ENCODE measurements at places on chromosomes 2 and 18.

DNA sequence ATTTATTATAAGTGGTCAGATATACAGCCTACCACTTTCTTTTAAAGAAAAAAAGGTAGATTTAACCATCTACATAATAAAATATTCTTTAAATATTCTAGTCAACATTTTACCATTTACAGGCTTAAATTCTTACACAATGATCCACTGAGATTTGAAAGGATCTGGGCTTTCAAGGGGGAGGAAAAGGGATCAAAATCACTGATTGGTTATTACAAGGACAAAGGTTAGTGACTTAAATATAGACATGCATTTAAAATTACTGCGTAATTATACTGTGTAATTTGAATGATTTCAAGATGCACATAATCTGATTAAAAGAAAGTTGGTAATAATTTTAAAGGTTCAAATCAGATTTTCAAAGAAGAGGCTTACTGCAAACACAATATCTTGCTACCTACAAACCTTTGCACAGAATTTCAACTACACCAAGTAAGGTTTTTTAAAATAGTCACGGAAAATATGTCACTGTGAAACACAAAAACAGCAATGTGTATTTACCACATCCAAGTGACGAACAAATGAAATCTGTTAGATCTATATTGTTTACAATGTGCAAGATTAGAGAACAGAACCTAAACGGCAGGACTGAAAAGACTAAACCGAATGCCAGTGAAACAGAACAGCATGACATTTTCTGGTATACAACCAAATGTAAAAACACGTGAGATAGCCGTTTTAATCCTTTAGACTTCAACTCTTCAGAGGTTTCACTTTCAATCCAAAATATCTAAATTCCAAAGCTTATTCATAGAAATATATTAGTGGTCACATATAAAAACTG, 40.8 kb downstream of the RTN4 start:
- DNase-seq = no peak

DNA sequence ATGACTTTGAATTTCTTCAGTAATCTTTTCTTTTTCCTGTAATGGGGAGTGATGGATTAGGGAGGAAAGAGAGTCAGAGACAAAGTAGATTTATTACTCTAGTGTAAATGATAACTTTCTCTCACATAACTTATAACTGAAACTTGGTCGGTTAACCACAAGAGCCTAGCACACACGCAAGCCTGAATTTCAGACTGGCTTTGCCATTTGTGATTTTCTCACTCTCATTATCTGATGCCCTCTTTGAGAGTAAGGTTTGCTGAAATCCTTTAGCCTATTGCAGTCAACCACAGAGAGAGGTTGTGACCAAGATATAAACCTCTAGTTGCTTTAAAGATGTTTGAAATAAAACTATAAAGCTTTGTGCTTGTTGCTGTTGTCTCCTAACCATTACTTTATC, 117.9 kb upstream of the NETO1 start:
- no peak for DNase-seq

- DNase-seq = peak; percentile 79
Measured at GRCh38 chr2:200677721-200678532, 92.1 kb downstream of the AOX1 start.

DNA sequence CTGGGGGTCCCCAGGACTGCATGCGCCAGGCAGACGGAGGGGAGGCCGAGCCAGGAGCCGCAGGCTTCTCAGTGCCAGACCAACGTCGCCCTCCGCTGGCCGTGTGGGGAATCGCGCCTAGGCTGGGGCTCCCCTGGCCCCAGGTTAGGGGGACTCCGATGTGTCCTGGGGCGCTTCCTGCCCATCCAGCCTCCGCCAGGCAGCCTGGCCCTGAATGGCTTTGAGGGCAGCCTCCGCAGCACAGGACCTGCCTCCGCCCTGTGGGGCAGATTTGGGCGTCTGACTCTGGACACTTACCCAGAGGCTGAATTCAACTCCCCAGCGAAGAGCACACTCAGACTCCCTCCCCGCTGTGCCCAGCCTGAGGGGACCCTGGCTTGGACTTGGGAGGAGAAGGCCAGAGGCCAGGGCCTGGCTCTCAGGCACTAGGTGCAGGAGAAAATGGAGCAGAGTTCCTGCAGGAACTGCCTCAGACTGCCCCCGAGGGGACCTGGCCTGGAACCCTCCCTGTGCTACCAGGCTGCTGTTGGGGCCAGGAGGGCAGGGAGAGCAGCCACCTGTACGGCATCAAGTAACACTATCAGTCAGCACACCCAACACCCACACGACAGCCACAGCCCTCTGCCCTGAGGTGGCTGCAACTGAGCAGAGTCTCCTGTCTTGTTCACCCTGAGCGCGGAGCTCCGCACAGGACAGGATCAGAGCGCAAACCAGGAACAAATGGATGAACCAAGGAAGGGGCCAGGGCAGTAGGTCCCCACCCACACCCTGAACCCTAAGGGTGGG, 597 bp upstream of the TEKT4 start:
- no peak for DNase-seq

- DNase-seq = no peak
Measured at GRCh38 chr2:234305846-234306245, 191.0 kb downstream of the ARL4C start.

GRCh38 chr2:159126432-159127022, 158.1 kb downstream of the TANC1 start:
- DNase-seq = peak; percentile 99

DNA sequence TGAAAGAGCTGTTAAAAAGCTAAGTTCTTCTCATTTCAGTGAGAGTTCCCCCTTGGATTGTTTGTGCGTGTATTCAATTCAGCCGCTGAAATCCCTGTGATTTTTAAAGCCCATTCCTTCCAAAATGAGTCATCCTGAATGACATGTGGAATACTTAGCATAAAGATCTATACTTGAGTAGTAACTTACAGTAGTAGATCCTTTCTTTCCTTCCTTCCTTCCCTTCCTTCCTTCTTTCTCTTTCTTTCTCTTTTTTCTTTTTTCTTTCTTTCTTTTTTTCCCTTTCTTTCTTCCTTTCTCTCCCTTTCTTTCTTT, 18.2 kb upstream of the SOX11 start:
- DNase-seq = no peak

GRCh38 chr2:41621095-41621494, 426.7 kb upstream of the PKDCC start:
- no peak for DNase-seq

- peak; percentile 42 for DNase-seq
Measured at GRCh38 chr2:69950241-69950640, 11.2 kb downstream of the ASPRV1 start.

GRCh38 chr2:41922177-41922576, 125.6 kb upstream of the PKDCC start:
- peak; percentile 97 for DNase-seq

DNA sequence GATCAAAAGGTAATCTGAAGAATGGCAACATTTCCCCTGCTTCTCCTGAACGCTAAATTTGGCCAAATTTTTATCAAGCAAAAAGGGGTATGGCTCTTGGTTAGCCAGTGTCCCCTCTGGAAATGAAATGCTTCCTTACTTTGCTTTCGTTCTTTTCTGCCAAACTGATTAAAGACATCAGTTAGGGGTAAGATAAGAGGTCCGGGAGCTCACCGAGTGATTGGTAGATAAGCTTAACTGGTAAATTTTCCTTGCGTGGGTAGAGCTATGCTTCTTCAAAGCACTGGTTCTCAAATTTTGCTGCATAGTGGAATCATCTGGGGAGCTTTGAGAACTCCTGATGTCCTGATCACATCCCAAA, 62.7 kb upstream of the MAPRE2 start:
- no peak for DNase-seq

DNA sequence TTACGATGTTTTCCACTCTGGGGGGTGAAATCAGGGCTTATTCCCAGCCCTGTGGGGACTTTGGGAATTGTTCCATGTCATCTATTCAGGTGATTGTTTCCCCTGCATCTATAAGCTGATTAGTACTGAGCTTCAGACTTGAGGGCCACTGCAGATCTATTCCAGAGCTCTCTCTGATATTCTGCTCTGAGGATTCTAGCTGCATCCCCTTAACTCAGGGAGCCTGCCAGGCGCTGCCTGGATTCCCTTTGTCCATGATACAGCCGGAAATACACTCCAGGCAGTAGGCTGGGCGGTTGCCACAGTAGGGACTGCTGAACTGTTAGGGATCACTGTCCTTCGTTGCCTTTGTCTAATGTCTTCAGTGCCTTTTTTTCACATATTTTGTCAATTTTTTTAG, 31.3 kb downstream of the PTRHD1 start:
- no peak for DNase-seq

GRCh38 chr2:181411105-181411849, 45.9 kb upstream of the ITGA4 start:
- DNase-seq = peak; percentile 37

DNA sequence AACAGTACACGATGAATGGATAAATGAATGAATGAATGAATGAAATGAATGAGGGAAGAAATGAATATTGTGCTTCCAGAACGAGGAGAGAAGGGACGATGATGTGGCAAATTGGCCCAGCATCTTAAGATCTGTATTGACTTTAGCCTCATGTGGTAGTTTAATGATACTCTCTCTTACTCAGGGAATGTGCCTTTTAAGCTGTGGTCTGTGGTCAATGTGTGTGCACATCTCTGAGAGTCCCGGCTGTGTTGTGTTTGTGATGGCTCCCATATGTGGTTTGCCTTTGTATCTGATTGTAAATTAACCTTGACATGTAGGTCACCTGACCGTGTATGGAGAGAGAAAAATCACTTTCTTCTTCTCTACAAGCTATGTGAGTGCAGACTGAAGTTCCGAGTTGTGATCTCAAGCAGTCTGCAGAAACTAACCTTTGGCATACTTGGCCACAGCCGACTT, 91.2 kb downstream of the NEDD4L start:
- peak; percentile 89 for DNase-seq

- DNase-seq = no peak
Measured at GRCh38 chr18:10332452-10332851, 122.0 kb upstream of the APCDD1 start.

GRCh38 chr2:214724741-214725140, 84.7 kb downstream of the BARD1 start:
- DNase-seq = no peak

DNA sequence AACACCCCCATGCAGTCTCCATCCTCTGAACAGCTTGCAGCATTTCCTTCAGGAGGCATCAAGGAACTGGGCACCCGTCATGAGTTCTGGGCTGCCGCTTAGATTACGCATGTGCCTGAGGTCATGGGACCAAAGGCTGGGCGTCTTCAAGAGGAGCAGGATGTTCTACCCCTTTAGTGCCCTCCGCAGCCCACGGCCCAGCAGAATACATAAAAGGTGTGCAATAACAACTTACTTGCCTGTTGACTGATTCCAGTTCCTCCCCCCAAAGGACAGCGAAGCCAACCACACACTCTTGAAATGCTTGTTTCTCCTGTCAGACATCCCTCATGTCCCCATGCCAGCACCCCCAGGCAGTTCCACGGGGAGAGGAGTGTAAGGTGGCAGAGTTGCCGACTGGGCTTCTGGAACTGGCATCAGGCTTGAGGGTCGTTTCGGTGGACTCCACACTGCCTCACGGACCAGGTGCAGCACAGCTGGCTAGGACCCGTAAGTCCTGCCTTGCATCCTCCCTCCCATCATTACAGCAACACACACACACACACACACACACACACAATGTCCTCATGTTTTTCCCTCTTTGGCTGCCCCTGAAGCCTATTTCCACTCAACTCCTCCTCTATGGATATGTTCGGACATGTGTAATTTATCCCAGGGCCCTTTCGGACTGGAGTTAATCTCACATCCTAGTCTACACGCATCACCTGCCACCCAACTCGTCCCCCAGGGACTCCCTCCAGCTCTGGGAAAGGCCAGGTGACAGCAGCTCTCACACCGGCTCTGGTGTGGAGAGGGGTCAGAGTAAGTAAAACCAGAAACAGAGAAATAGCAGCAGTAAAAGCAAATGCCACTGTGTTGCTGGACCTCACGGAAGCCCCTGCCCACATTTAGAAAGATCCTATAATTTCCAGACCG, 200.7 kb downstream of the BCL11A start:
- DNase-seq = no peak

- DNase-seq = no peak
Measured at GRCh38 chr18:49444581-49444980, 15.9 kb downstream of the DYM start.

DNA sequence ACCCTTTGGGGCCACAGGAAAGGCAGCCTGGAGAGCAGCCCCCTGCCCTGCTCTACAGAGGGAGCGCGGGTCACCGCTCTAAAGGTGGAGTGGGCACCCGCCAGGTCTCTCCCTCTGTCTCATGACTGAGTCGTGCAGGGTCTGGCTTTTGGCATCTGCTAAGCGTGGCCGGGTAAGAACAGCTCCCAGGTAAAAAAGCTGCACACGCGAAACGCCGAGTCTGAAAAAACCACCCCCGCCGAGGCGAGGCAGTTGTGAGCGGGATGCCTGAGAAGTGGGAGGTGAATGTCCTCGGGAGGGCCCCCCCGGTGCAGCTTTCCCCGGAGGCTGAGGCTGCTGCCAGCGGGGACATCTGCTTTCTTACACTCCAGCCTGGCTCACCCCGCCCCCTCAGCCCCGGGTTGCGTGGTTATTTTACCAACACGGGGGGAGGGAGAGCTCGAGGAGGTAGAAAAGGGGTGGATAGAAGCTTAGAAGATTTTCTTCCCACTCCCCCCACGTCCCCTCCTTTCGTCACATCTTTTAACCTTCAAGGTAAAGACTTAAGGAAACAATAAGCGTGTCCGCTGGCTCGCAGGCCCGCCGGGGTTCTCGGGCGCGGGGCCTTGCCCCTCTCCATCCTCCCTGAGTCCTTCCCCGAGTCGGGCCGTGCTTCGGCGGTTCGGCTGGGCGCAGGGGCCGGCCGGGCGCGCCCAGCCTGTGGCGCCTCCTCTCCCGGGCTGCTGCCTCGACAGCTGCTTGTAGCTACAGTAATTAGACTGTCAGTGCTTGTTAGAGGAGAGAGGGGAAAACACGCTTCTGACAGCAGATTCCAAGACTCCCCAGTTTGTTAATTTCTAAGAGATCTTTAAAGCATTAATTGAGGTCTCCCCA, 70.6 kb upstream of the PSMD14 start:
- peak; percentile 42 for DNase-seq

DNA sequence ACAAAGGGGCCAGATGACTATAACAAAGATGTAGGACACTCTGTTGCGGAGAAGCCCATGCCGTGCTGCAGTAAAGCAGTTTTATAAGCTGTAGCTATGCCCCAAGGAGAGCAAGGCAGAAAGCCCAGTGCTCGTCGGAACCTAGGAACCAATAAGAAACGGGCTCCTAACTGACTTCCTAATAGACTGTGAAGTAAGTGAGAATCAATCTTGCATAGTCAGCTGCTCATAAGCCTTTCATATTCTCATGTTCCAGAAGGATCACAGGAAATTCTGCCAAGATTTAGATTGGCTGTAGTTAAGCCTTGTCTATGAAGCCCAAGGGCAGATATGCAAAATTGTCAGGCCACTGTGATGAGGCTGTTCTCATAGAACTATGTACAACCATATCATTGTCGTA, 98.4 kb downstream of the RTTN start:
- no peak for DNase-seq

GRCh38 chr2:75503048-75503607, 57.6 kb downstream of the EVA1A start:
- DNase-seq = peak; percentile 61

- no peak for DNase-seq
Measured at GRCh38 chr18:63799189-63799588, 24.0 kb downstream of the SERPINB7 start.

GRCh38 chr2:21774691-21775368, 651.1 kb downstream of the TDRD15 start:
- peak; percentile 3 for DNase-seq

GRCh38 chr18:48080546-48080945, 150.1 kb upstream of the SMAD2 start:
- DNase-seq = no peak

Data from amniotic epithelial cell (primary cell).